ENCODE measurements at places on chromosomes 2 and 18.

DNA sequence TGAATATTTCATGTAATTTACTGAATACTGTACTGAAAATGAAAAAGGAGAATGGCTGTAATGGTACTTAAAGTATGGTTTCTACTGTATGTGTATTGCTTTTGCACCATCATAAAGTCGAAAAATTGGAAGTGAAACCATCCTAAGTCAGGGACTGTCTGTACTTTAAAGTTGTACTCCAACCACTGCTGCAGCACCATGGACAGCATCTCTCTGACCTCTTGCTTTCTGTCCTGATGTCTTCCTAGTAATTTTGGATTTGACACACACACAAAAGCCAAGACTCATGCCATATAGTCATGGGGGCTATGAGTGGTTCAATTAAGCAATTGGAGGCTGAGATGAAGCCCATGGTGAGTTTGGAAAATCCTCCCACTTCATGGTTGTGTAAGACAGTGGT is 256.3 kb upstream of the PKDCC start:
- DNase-seq, result peak; percentile 36

DNA sequence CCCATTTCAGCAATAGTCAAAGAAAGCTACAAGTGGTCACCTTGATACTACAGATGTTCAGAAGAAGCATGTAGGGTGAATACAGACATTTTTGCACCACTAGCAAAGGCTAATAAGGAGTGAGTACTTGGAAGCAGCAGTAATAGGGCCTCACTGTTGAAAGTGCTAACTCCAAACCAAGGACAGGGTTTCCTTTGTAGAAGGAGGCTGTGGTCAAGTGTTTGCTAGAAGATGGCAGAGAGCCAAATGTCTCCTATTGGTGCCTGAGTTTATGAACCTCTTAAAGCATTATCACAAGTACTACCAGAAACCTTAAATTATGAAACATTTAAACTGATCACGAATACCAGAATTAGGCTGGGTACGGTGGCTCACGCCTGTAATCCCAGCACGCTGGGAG is 308.1 kb downstream of the ZEB2 start:
- peak; percentile 6 for DNase-seq

DNA sequence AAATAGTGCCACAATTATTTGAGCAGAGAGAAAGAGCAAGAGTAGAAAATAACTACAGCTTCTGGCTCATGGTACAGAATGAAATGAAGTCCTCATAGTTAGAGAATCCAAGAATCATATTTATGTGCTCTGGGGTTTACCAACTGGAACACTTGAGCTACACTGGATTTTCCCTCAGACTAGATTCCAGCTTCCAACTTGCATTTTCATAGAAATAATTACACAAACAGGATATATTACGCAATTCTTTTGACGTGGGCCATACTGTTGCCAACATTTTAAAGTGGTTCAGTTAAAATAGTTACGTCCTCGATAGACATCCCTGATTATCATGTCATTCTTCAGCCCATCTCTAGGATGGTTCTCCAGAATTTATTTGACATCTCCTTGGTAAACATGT is 129.2 kb downstream of the ETAA1 start:
- DNase-seq, result peak; percentile 95

GRCh38 chr18:49752095-49752457 is 61.3 kb downstream of the ACAA2 start:
- DNase-seq, result no peak

- DNase-seq, result peak; percentile 43
Observed at GRCh38 chr2:64770137-64770780, 116.5 kb upstream of the SERTAD2 start.

DNA sequence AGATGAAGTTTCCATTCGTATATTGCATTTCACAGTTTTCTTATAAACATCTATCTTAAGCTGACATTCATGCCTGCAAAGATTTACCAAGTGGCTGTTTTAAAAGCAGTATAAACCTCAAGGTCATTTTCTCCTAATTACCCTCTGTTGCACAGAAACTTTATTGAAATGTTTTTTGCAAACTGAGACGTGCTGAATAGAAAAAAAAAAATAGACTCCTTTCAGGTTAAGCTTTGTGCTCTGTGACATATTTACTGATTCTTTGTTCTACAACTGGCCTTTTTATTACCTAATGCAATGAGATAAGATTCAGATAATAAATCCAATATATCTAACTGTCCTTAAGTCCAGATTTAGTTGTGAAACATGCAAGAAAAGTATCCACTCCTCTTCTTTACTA is 938.7 kb downstream of the DSC3 start:
- no peak for DNase-seq

GRCh38 chr2:4947911-4948310 is 744.3 kb upstream of the SOX11 start:
- no peak for DNase-seq

DNA sequence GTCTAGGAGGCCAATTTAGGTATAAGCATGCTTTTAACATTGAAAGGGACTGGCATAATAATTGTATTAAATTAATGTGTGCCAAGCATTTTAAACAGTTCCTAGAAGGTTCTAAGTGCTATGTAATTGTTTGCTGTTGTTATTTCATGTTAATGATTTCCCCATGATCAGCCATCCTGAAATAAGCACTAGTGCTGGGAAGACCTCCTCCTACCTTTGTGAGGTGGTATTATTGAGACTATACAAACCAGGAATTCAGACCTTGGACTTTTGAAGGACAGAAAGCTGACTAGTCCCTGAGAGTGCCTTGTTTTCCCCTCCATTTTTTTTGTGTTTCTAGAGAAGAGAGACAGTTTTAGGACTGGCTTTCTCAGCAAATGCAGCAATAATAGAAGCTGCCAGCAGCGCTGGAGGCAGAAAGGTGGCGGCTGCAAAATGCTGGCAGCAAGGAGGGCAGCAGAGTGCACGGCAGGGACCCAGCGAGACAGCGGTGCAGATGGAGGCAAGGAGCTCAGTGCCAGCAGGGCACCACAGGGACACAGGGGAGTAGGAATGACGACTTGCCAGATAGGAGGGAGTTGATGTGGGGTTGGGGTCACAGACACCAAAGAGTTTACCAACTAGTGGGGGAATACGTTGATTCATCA is 25.3 kb downstream of the NABP1 start:
- no peak for DNase-seq

- no peak for DNase-seq
Observed at GRCh38 chr2:76826691-76827090, 695.5 kb downstream of the LRRTM4 start.

GRCh38 chr2:211103989-211104388 is 547.6 kb downstream of the CPS1 start:
- DNase-seq, result no peak

DNA sequence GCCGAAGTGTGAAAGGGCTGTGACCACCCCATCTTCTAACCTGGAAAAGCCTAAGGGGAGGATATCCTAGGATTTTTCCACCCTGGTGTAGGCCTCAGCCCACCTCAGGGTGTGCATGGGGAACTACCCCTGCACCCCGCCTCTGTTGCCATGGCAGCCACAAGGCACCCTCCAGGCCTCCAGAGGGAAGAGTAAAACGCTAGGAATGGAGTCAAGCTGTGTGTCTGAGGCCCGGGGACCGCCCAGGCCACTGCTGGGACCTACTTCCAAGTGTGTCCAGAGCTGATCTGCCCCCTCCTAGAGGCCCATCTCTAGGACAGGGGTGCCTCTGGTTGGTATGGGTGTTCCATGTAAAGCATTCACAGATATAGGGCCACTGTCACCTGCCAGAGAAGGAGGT is 86.7 kb downstream of the PLB1 start:
- DNase-seq, result no peak

DNA sequence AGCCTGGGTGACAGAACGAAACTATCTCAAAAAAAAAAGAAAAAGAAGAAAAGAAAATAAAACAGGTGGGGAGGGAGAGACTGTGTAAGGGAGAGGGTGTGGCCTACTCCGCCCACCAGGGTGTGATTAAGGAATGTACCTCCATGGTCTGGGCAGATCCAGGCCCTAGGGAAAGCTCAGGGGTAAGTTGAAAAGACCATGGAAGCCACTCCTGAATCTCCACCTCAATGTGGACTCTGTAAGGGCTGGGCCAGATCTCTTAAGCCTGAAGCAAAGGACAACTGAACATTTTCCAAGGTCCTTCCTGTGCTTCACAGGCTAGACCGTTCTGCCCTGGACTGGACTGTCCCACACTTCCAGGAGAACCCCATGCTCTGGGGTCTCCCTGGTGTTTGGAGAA is 9.7 kb upstream of the ATG16L1 start:
- no peak for DNase-seq

GRCh38 chr2:198371329-198371728 is 566.9 kb downstream of the PLCL1 start:
- no peak for DNase-seq

GRCh38 chr2:12915787-12916186 is 199.1 kb downstream of the TRIB2 start:
- peak; percentile 22 for DNase-seq

DNA sequence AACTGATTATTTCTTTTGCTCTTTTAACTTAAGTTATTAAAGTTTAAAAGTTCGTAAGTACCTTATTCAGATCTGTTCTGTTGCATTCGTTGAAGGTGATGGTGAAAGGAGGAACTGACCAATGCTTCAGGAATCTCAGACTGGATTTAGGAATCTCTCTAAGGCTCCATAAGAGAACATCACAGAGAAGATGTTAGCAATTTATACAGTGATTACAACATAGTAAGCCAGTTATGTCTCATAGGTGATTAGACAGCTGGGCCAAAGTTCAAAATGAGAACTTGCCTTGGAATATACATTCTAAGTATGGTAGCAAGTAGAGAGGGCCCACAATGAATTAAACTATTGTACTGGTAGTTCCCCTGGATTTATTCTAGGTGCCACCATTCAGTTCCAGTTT is 3.2 kb downstream of the MARS2 start:
- DNase-seq, result peak; percentile 63

- DNase-seq, result peak; percentile 92
Observed at GRCh38 chr2:174614261-174614660, 16.7 kb upstream of the WIPF1 start.

DNA sequence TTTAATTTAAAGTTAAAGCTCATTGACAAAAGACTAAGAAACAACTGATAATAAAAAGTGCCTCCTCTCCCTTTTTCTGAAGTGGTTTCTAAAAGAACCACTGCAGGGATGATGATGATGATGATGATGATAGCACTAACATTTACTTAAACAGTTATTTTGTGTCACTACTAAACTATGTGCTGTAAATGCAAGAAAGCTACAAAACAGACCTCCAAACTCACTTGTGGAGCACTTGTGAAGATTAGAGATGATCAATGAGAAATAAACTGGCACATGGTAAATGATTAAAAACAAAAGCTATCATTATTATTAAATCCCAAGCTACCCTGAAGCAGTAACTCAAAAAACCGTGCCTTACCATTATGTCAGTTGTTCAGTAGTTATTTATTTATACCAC is 88.7 kb downstream of the SLC8A1 start:
- DNase-seq, result no peak

- DNase-seq, result peak; percentile 19
Observed at GRCh38 chr2:41400088-41400665, 647.6 kb upstream of the PKDCC start.

DNA sequence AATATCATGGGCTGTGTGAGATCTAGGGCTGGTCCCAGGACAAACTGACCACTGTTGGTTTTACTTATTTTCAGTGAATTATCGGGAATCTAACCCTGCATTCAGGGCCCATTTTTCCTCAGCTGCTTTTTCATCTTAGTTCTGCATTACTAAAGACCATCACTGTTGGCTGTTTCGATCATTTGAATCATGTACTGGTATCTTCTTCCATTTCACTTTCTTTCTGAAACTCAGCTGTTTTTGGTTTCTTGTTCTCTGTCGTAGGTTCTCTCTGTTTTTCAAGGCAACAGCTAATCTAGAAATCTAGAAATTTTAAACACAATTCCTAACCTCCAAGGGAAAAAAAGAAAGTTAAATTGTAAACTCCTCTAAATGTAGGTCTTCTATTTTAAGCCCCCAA is 159.9 kb upstream of the SESTD1 start:
- DNase-seq, result no peak

DNA sequence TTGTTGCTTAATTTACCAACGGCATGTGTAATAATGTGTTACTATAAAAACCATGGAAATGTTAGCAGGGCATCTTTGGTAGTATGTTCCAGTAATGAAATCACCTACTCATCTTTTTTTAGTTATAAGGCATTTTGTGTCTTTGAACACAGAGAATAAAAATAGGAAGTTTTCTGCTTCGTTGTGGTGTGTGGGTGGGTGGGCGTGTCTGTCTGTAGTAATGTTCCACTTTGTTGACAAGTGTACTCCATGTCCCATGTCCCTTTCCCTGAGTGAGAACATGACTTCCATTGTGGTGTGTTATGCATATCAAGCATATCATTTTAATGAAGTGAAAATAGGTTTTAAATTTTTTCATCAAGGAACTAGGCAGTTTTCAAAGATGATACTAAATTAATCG is 149.3 kb downstream of the VWC2L start:
- no peak for DNase-seq

DNA sequence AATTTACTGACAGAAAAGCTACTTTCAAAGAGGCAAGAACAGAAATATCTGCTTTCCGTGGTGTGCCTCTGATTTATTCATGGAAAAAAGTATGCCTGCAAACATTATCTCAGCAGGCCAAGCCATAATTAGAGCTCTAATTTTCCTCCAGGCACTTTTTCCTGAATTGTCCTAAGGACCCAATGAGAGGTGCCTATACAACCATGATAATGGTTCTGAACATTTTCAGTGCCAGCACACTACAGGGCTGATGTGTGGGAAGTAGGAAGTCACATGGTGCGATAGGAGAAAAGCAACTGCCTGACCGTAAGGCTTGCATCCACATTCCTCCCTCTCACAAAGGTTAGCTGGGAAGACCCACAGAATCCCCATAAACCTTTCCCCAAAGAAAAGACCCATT is 45.9 kb upstream of the EGR4 start:
- DNase-seq, result no peak

DNA sequence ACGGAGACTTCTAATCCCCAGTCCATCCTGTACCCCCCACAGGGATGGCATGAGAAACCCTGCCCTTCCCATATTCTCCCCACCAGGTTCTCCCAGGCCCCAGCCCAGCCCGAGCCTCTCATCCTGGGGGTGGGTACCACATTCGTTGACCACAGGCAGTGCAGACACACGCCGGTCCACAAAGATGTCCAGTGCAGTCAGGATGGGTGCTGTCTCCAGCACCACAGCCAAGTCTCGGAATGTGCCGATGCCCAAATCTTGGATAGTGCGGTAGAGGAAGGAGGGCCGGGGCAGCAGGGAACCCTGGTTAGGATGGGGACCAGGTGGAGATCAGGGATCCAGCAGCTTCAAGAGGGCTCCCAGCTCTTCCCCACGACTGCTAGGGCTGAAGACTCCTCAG is 4.8 kb downstream of the PRKAG3 start:
- DNase-seq, result no peak

DNA sequence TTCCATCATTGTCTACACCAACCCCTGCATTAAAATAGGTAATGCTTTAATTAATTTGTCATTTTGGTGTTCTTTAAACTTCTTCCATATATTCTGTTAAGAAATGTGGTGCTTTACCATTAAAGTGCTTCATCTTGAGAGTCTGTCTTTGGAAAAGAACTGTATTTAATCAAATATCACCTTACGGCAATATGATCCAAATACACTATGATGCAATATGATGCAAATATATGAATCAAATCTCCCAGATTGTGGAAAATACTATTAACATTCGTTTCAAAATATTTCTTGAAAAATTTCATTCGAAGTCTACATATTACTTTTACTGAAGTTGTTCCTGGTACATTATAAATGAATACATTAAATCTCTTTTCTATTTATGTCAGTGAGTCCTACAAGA is 23.0 kb downstream of the VPS4B start:
- no peak for DNase-seq

- DNase-seq, result no peak
Observed at GRCh38 chr2:40680547-40680946, 228.7 kb upstream of the SLC8A1 start.

- DNase-seq, result no peak
Observed at GRCh38 chr2:45141883-45142866, 132.9 kb upstream of the SIX2 start.

Measured in cardiac fibroblast (primary cell).